Activated naive CD4-positive, alpha-beta T cell treated with anti-CD3 and anti-CD28 coated beads for 36 hours (primary cell): ENCODE measurements at places on chromosomes 5 and 9.

GRCh38 chr5:168972731-168973130 lies 328.2 kb downstream of the SLIT3 start:
- DNase-seq = no peak

DNA sequence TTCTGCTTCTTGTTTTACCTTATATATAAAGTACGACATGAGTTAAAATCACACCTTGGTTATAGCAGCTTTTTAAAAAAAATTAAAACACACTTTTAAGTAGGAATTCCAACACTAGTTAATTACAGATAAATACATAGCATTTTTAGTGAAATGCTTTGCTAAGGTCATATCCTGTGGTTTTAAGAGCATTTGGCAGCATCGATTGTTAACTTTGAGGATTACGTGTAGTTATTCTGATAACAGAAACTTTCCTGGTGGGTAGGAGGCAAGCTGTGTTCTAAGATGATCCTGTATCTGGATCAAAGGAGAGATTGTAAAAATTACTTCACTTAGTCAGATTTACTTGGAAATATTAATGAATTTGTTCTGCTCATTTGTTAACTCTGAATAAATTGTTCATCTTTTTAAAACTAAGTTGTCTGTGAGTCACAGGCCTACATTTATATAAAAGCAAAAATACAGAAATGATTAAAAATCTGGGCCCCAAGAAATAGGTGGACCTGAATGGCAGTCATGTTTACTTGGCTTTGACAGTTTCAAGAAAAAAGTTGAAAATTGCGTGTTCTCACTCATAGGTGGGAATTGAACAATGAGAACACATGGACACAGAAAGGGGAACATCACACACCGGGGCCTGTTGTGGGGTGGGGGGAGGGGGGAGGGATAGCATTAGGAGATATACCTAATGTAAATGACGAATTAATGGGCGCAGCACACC lies 58.3 kb downstream of the TRIO start:
- DNase-seq = no peak

DNA sequence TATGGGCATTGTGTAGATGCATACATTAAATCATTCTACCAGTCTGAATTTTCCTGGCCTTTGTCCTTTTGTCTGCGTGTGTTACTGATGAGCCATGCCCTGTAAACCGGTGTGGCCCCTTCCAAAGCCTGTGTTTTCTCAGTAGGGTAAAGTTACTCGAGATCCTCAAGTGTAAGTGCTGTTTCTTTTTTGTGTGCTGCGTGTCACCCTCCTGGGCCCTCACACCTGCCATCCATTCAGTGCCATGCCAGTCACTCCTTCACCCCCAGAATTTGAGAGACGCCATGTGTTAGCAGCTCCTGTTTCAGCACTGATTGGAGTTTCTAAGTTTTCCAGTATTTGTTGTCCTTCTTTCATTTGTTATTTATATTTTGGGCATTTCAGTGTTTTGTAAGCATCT lies 288.2 kb downstream of the FANCC start:
- no peak for DNase-seq

DNA sequence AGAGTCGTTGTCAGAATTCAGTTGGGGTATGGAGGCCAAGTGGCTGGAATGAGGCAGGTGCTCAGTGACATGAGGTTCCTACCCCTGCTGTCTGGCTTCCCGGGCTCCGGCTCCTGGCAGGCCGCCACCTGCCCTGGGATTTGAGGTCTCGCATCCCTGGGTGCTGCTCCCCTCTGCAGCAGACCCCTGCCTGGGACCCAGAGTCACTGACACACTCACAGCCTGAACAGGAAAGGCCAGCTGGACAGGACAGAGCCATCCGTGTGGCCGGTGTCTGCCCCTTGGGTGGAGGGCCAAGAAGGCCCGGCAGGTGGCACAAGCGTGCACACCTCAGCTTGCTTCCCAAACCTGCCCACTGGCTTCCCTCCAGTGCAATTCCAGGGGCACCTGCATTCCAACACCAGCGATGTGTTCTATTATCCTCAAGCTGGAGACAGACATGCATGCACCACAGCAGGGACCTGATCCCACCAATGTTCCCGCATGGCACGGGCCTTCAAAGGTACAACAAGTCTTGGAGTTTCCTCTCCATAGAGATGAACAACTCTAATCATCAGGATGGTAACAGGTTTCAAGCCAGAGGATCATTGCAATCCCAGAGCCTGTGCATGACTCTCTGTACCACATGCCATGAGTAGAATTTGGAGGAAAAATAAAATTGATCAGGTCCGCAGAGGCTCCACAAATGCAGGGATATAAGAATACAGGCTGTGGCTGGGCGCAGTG lies 45.6 kb upstream of the RNF130 start:
- DNase-seq = no peak

- no peak for DNase-seq
These were observed 94.2 kb downstream of the PCSK1 start for GRCh38 chr5:96338624-96339415.

DNA sequence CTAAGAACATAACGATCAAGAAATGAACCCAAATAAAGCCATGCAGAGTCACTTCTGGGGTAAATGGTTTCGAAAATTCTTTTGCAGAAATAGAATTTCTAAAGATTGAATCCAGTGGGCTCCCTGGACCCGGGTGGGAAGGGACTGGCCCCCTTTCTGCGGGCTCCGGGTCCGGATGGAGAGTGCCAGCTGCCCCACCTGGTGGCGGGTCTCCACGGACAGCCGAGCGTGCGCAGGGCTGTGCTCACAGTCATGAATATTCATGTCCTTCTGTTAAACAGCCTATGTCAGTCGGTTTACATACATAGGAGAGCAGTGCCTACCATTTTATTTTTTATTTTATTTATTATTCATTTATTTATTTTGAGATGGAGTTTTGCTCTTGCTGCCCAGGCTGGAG lies 4.7 kb upstream of the PPP1R26 start:
- peak; percentile 15 for DNase-seq

DNA sequence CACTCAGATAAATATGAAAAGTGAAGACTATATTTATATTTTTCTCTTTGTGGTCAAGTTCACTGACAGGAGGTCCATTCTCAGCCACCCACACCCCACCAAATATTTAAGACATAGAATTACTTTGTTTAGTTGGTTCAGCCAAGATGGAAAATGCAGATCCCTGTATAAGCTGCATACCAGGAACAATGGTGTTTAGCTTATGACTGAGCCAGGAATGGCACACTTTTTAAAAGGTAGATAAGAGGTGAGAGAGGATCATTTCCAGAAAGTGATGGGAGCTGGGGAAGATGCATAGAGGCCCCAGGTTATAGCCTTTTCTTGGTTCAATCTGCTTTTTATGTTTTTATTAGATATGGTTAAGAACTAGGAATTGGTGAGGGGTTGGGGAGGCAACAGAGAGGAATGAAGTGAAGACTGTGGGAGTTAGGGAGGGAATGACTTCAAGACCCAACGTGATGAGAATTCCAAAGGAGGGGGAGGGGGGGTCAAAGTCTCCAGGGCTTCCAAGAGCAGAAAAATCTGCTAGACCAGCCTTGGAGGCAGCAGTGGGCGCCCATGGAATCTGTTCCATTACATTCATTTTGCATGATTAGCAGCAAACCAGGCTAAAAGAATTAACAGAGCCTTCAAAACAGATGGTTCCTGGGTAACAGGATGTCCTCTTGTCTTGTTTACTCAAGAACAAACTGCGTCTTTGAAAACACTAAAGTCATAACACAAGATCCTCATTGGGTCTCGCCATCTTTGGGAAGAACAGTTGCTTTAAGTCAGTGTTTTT lies 95.2 kb downstream of the FGF1 start:
- DNase-seq = no peak

GRCh38 chr9:36337865-36338264 lies 62.2 kb downstream of the RNF38 start:
- DNase-seq = no peak

- no peak for DNase-seq
These were observed 214.1 kb downstream of the CD180 start for GRCh38 chr5:66982470-66982869.

DNA sequence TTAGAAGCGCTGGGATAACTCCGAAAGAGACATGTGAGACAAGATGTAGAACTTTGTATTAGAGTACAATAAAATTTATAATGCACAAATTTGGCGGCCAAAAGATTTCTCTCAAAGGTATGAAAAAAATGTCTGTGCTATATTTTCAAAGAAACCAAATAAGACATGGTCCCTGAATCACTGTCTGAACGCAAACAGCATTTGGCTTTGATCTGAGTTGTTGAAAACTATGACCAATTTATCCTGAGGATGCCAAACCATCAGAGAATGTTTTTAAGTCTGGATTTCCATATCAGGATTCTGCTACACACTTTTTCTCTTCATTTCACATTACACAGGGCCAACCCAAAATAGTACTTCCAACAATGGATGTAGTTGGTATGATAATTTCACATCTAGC lies 9.9 kb upstream of the GLIS3 start:
- DNase-seq = no peak

DNA sequence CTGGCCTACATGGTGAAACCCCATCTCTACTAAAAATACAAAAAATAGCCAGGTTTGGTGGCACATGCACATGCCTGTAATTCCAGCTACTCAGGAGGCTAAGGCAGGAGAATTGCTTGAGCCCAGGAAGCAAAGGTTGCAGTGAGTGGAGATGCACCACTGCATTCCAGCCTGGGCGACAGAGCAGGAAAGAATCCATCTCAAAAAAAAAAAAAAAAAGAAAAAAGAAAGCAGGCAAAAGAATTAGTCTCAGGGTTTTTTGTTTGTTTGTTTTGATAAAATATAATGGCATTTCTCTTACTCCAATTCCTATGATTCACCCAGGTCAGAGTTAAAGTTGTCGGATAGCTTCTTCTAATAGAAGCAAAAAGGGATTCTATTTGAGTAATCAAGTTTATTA lies 67.0 kb upstream of the ATG10 start:
- no peak for DNase-seq
